ENCODE measurements at places on chromosomes 16 and 17. TPM values are rescaled to one million over a fixed set of nuclear protein-coding genes. Genes with fewer than 3 reads are reported as not detected.

The G6PC1 gene
- not detected for total RNA-seq

The MT4 gene
- total RNA-seq, result not detected

The TMEM235 gene
- total RNA-seq, result not detected

The KRTAP4-5 gene
- total RNA-seq, result not detected

The KCNG4 gene
- total RNA-seq, result not detected

The GINS2 gene
- total RNA-seq, result 62.9 TPM

The ABAT gene
- 5.1 TPM for total RNA-seq

The SLC5A11 gene
- 0.18 TPM for total RNA-seq

The TEKT1 gene
- not detected for total RNA-seq

The CCDC137 gene
- total RNA-seq, result 34.1 TPM

The TPSD1 gene
- total RNA-seq, result not detected

The NTN1 gene
- 1.3 TPM for total RNA-seq

Data from activated CD8-positive, alpha-beta T cell treated with anti-CD3 and anti-CD28 coated beads for 36 hours (primary cell).